ENCODE measurements at places on chromosomes 6 and 20. TPM values are rescaled to one million over a fixed set of nuclear protein-coding genes. Genes with fewer than 3 reads are reported as not detected.

Gene PCIF1
- 27.8 TPM for total RNA-seq

- no peaks in the 10 kb centered on the region for H3K27me3 ChIP-seq
- H3K36me3 ChIP-seq, result no peaks in the 10 kb centered on the region
- H3K4me3 ChIP-seq, result no peak overlapping the region
Observed at GRCh38 chr6:128171182-128171581, 270.3 kb upstream of the THEMIS start.

DNA sequence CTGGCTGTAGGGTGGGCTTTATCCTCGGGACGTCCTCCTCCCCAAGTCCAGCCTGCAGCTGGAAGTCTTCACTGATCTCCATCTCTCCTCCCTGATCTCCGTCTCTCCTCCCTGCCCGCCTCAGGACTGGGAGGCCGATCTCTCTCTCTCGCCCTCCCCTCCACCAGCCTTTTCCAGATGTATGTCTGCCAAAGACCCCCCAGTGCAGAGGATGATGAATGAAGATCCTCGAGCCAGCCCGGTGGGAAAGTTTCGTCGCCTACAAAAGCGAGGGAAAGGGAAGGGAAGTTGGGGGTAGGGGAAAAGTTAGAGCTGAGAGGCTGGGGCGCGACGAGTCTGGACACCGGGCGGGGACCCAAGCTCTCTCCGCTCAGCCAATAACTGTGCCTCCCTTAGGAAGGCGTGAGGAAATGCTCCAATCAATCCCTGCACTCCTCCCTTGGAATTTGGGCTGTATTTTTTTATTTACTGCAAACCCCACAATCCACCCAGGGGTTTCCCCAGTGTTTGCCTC, 595 bp upstream of the SRF start:
- no peak for DNase-seq
- peaks cover 30% of the 10 kb centered on the region for H3K4me1 ChIP-seq
- peaks cover 17% of the 10 kb centered on the region for H3K36me3 ChIP-seq
- peak overlapping the region; percentile 93 for H3K4me3 ChIP-seq
- H3K27me3 ChIP-seq, result no peaks in the 10 kb centered on the region

GRCh38 chr6:1612299-1612973, 2.7 kb downstream of the FOXC1 start:
- no peaks in the 10 kb centered on the region for H3K36me3 ChIP-seq
- peak overlapping the region; percentile 58 for H3K4me3 ChIP-seq
- DNase-seq, result no peak
- peaks cover 23% of the 10 kb centered on the region for H3K4me1 ChIP-seq
- H3K27me3 ChIP-seq, result peaks cover 57% of the 10 kb centered on the region

GRCh38 chr6:148516217-148516616, 173.6 kb downstream of the SASH1 start:
- H3K27me3 ChIP-seq, result peaks cover 5% of the 10 kb centered on the region
- DNase-seq, result no peak
- no peaks in the 10 kb centered on the region for H3K36me3 ChIP-seq
- H3K27ac ChIP-seq, result no peak overlapping the region
